ENCODE measurements at places on chromosomes 7 and 10.
A peak's percentile ranks its signal among the peaks of the same experiment; 100 is the strongest.

GRCh38 chr10:6079044-6079443 is 9.8 kb upstream of the RBM17 start:
- no peak for DNase-seq

- no peak for DNase-seq
Measured at GRCh38 chr7:148929176-148929575, 45.1 kb upstream of the EZH2 start.

DNA sequence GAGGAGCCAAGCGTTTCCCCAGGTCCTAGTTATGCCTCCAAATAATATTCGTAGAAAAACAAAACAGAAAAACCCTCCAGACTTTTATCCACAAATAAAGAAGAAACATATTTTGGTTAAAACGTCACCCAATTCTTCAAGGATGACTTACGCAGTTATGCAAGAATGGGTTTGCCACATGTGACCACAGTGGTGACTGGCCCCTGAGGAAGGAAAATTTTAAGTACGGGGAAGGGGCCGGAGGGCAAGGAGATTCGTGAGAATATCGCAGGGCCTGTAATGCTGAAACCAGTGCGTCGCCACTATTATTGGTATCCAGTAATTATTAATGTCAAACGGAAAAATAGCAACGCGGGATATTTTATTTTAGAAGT is 537 bp upstream of the MRPS24 start:
- DNase-seq, result peak; percentile 24

- DNase-seq, result no peak
Measured at GRCh38 chr7:37040330-37040729, 316.0 kb upstream of the AOAH start.

DNA sequence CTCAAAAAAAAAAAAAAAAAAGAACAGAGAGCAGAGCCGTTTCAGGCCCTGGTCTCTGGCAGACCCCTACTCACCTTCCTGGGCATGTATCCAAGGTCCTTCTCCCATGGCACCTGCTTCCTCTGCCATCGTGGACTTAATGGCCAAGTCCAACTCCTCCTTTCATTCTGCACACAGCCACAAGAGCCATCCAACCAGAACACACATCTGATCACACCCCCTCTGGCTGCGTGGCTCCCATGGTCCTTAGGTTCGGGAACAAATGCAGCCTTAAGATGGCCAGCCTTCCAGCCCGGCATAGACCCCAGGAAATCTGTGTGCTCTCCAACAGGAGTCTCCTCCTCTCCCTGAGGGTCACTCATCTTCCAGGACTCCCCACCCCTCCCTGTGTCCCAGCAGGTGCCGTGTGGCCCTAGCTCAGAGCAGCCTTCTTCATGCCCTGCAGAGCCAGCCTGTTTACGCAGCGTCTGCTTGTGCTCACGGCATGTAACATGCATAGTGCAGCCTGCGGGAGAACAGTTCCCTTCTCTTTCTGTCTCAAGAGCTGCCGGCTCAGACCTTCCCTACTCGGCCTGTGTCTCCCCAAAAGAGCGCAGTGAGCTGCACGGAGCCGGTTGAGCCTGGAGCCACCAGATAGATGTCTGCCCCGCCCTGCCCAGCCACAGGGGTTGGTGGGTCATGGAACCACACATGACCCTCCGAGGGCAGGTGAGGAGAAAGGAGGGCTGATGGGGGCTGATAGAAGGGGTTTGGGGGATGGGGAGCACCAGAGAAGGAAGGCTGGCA is 157.3 kb downstream of the NRF1 start:
- no peak for DNase-seq

DNA sequence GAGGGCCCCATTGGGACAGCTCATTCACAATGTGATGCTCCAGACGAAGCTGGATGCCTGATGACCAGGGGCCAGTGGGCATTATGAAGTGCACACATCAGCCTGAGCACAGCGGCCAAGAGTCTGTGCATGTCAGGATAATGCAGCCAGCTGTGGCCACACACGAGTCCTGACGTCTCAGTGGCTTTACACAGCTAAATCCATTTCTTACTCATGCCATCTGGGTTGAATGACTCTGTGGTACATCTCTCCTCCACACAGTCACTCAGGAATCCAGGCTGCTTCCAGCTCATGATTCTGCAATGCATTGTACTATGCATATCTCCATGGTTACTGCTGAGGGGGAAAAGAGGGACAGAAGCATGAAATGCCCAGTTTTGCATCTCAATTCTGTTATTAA is 123.6 kb downstream of the PRLHR start:
- DNase-seq, result no peak

DNA sequence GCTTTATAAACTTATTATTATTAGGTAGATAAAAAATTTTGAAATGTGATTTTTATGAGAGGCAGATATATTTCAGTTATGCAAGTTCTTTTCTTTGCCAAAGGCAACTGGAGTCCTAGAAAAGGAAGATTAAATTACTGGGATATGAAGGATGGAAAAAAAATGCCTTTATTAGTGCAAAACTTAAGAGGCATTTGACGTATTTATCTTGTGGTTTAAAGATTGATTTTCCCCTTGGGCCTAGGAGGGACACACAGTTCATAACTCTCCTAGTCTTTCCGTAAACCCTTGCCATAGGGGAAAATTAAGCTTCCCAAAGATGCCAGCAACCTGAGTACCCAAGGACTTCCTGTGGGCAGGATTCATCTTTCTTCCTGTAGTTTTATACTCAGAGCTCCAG is 3.1 kb upstream of the STEAP4 start:
- DNase-seq, result no peak

GRCh38 chr7:41979834-41980307 is 257.1 kb downstream of the GLI3 start:
- no peak for DNase-seq

DNA sequence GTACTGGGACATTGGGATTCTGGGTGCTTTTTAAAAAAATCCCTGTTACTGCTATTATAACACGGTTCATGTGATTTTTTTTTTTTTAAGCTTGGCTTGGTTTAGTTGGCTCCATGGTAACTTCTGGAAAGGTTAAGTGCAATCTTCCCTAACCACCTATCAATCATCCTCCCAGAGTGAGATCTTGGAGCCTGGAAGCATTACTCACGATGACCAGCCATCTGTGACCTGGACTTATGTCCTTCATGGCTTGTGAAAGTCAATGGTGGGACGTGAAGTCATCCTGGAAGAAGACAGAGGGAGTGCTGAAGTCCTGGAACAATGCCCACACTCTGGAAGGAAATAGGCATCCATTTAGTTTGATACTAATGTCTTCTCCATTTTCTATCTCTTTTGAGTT is 135.5 kb upstream of the FRMD4A start:
- no peak for DNase-seq
